ENCODE measurements at places on chromosomes 12 and 14. TPM values are rescaled to one million over a fixed set of nuclear protein-coding genes. Genes with fewer than 3 reads are reported as not detected.

Gene ESR2
- polyA plus RNA-seq, result 0.02 TPM

Gene OR8S1
- not detected for polyA plus RNA-seq

Gene TAS2R8
- not detected for polyA plus RNA-seq

Gene C14orf180
- not detected for polyA plus RNA-seq

Gene CLEC1B
- polyA plus RNA-seq, result not detected

Gene ANKRD33
- polyA plus RNA-seq, result not detected

Gene ANG
- polyA plus RNA-seq, result 3.9 TPM

Gene EXOC3L4
- polyA plus RNA-seq, result 0.39 TPM

Gene FIGNL2
- polyA plus RNA-seq, result 0.06 TPM

Gene NAP1L1
- 574 TPM for polyA plus RNA-seq

Gene FGF23
- polyA plus RNA-seq, result not detected

Gene TMCC3
- polyA plus RNA-seq, result 0.27 TPM

Gene C12orf54
- not detected for polyA plus RNA-seq

Gene TEX52
- polyA plus RNA-seq, result not detected

Gene SLC6A13
- not detected for polyA plus RNA-seq

Gene IFNG-AS1
- polyA plus RNA-seq, result not detected

Gene JKAMP
- 175 TPM for polyA plus RNA-seq

Gene MIA2
- polyA plus RNA-seq, result 9.7 TPM

Gene GARIN6
- not detected for polyA plus RNA-seq

Gene RBMS2
- 76.2 TPM for polyA plus RNA-seq

Gene ZC3H14
- 89.9 TPM for polyA plus RNA-seq

Gene GSC
- polyA plus RNA-seq, result 0.05 TPM

Gene FKBP3
- 101 TPM for polyA plus RNA-seq

Gene PPM1H
- polyA plus RNA-seq, result 0.57 TPM

Gene DNAAF2
- polyA plus RNA-seq, result 6.5 TPM

Gene TTC5
- 20.3 TPM for polyA plus RNA-seq

Gene TMEM229B
- 0.26 TPM for polyA plus RNA-seq

Gene ACOT6
- not detected for polyA plus RNA-seq

Gene KCNJ8
- 5.7 TPM for polyA plus RNA-seq

Gene NPFF
- polyA plus RNA-seq, result not detected

Gene PLEKHG7
- polyA plus RNA-seq, result not detected

Gene NAV3
- 30.8 TPM for polyA plus RNA-seq

Gene MMP17
- polyA plus RNA-seq, result 3.2 TPM

Gene CSRP2
- 63.5 TPM for polyA plus RNA-seq

Gene SSPN
- polyA plus RNA-seq, result 18.3 TPM

Gene ENDOU
- polyA plus RNA-seq, result 0.09 TPM

Gene TAS2R7
- not detected for polyA plus RNA-seq

Gene ARHGDIB
- polyA plus RNA-seq, result 43.7 TPM

Gene CLEC4A
- polyA plus RNA-seq, result 0.61 TPM

Gene SYCP3
- not detected for polyA plus RNA-seq

Gene C12orf50
- not detected for polyA plus RNA-seq

Gene HECTD4
- polyA plus RNA-seq, result 5.5 TPM

Gene PZP
- not detected for polyA plus RNA-seq

Gene OR6C2
- not detected for polyA plus RNA-seq

Gene SLC39A5
- polyA plus RNA-seq, result not detected

Data from fibroblast of lung (primary cell).